ENCODE measurements at places on chromosomes 5 and 9. TPM values are rescaled to one million over a fixed set of nuclear protein-coding genes. Genes with fewer than 3 reads are reported as not detected.
A peak's percentile ranks its signal among the peaks of the same experiment; 100 is the strongest.

SLC6A18 gene
- not detected for total RNA-seq

DIPK1B gene
- 93.8 TPM for total RNA-seq

ZNF474 gene
- under 0.01 TPM for total RNA-seq

IL7R gene
- 0.25 TPM for total RNA-seq

DNA sequence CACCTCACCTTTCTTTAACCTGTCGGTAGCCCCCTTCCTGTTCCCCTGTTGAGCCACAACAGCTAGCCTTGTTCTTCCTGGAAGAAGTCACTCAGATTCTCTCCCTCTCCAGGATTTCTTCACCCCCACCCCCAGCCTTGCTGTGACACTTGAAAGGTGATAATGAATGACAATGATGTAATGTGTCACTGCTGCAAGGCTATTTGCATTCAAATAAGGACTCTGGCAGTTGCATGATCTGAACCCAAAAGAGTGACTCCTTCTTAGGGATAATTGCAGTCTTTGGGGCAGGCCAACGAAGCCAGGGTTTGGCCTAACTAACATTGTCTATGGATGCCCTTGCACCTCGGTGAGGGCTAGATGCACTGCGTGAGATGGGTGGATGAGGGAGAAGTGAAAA is 154.4 kb upstream of the CLINT1 start:
- DNase-seq: no peak

- no peak for DNase-seq
Measured at GRCh38 chr5:98458004-98458403, 315.5 kb upstream of the RGMB start.

- DNase-seq: peak; percentile 43
Measured at GRCh38 chr5:179840766-179841165, 17.9 kb downstream of the MRNIP start.

DNA sequence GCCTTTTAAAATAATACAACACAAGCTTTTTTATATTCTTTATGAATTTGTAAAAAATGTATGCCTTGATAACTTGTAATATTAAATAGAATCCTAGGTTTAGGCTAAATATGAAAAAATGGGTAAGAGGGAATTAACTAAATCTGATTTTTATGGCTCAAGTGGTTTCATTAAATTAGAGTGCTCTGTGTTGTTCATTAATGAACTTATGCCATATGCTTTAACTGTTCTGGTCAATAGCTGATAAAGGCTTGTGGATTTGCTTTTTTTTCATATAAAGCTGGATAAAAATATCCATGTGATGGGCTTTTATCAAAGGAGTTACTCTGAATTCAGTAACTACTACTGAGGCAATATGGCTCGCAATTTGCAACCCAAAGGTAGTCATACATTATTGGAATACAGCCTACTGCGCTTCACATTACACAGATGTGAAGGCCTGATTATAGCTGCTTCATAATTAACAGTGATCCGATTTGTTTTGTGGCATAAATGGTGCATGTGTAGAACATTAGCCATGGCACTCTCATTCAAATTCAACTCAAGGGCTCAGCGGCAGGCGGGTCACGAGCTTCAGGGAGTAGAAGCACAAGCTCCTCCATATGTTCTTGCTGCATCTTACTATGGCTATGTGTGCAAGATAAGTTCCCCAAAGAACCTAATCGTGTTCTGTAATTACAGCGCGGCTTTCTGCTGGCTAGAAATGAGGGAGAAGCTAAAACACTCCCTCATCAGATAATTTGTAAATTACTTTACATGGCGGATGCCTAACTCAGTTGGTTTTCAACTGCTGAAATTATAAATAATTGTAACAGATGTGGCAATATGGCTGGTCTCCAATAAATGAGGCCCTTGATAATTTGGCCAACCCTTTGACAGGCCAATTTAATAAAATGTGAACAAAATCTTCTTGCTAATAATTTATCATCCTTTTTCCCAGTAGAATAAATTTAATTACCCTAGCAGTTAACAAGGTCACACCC is 188.3 kb downstream of the CNTLN start:
- DNase-seq: no peak

- no peak for DNase-seq
Measured at GRCh38 chr9:76067696-76068095, 177.2 kb downstream of the PCSK5 start.

DNA sequence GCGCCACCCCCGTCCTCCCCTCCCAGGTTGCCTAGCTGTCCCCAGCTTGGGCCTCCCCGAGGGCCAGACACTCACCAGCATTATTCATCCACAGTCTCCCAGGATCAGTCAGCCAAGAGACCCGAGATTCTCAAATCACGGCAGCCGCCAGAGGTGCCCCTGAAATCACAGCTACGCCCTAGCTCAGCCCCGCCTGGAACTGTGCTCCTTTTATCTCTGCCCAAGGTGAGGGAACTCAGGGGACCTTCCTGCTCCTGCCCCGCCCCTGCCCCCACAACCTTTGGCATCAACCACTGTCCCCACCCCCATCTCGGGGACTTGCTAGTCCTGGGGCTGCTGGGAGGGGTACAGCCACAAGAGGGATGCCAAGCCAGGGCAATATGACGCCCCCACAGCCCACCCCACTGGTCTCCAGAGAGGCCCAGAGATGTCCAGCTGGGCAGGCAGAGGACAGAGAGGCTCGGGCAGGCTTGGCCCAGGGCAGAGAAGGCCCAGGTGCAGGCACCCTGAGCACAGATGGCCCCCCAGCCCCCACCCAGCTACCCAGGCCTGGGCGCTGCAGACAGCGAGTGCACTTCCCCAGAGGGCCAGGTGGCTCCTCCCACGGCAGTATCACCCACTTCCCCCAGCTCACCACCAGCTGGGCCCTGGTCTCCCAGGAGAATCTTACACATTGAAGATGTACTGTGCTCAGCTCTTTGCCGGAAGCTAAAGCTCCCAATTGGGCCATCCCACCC is at the start of gene FUT7:
Gene FUT7, minus strand, starts transcription at position 185 of the 737 bp plus-strand sequence. Its CDS starts 97 bp downstream, at position 88.
- DNase-seq: no peak

GRCh38 chr5:59745415-59745863 is 148.1 kb downstream of the PDE4D start:
- peak; percentile 90 for DNase-seq

DNA sequence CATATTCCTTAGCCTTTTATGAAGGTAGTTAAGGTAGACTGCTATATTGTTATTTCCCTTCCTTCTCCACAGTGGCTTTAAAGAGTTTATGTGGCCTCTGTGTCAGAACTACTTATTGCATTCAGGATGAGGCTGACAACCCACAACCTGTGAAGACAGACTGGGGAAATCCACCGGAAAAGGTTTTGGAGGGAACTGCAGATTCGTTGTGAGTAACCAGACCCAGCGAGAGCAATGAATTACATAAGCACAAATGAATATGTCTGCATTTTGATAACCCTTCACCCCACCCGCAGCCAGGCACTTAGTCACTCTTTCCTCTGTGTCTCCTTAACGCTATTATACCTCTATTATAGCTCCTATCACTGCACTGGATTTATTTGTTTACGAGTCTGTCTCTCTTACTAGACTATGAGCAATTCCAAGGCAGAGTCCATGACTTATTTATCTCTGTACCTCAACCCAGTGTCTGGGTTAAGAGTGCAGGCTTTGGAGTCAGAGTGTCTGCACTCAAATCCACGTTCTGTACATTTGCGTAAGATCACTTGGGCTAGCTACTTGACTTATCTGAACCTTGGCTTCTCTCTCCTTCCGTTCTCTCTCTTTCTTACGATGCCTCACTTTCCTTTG is 19.2 kb downstream of the KCTD16 start:
- peak; percentile 80 for DNase-seq

GRCh38 chr5:135012033-135012588 is 21.9 kb downstream of the PITX1 start:
- no peak for DNase-seq

- DNase-seq: no peak
Measured at GRCh38 chr5:26894719-26895263, 143.6 kb downstream of the CDH9 start.

- no peak for DNase-seq
Measured at GRCh38 chr5:10867389-10868303, 106.6 kb upstream of the DAP start.

- no peak for DNase-seq
Measured at GRCh38 chr5:139686706-139687441, 38.7 kb downstream of the CXXC5 start.

GRCh38 chr9:21991072-21991959 is 2.9 kb downstream of the CDKN2A start:
- DNase-seq: no peak

DNA sequence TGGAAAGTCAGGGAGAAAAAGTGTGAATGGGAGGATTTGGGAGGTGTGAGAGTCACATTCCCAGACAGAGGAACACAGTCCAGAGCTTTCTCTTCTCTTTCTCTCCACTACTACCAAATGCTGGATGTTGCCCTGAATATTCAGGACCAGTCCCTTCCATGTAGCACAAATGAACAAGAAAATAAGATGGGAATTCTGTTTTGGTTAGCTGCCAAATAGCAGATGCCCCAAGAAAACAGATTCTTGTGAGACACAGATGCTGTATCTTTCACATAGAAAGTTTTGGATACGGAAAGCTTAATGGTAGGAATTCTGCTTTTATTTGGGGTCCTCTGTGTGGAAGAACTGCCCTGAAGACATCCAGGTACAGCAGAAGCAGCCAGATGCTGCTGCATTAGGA is 37.8 kb downstream of the PRLR start:
- DNase-seq: no peak

GRCh38 chr5:78295035-78295961 is 800 bp upstream of the AP3B1 start:
- DNase-seq: no peak

- DNase-seq: no peak
Measured at GRCh38 chr9:84775056-84775643, 105.6 kb downstream of the NTRK2 start.

DNA sequence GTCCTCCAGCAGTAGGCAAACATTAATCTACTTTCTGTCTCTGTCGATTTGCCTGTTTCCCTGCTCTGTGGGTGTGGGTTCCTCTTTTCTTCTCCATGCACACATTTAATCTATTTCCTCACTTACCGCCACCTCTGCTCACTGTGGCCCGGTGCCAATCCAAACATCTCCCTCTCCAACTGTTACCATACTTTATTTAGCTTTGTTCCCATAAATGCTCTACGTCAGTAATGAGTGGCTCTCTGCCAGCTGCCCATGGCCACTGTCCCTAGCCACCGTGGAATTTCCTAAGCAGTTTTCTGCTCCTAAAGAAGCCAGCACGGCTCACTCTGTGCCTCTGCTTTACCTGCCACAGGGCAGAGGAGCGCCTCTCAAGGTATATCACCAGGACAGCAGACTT is 19.5 kb upstream of the GOLPH3 start:
- DNase-seq: peak; percentile 96

- DNase-seq: peak; percentile 97
Measured at GRCh38 chr9:106962615-106963363, 99.8 kb downstream of the ZNF462 start.

DNA sequence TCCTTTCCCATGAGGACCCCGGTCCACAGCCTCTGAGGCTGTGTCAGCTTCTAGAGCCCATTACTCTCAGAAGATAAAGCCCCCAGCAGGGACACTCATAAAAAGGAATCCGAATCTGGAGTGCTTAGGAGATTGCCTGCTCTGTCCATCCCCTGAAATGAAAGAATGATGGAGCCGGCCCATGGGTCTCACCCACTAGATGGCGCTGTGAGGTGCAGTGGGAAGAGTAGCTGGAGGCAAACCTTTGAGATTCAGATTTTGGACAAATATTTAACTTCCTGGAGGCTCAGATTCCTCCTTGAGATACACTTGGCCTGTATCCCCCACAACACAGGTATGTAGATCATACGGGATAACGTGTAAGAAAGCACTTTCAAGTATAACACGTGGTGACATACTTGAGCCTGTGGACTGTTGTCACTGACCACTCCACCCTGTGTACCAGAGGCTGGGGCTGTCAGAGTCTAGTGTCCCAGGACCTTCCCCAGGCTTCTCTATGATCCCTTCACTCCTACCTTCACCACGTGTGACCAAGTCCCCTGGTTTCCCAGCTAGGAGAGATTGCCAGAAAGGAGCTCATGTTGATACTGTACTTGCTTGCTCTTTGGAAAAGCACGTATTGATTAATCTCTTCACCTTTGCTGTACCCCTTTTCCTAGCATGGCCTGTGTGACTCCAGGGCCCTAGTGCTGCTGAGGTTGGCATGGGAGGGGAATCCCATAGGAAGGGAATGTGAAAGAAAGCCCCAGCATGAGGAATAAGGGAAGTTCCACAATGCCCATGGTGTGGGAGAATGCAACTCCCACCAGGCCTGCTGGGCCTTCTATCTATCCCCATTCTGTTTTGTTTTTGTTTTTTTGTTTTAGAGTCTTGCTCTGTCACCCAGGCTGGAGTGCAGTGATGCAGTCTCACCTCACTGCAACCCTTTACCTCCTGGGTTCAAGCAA is 32.1 kb downstream of the TRMO start:
- peak; percentile 25 for DNase-seq

- no peak for DNase-seq
Measured at GRCh38 chr9:127500399-127500798, 49.1 kb downstream of the LRSAM1 start.

DNA sequence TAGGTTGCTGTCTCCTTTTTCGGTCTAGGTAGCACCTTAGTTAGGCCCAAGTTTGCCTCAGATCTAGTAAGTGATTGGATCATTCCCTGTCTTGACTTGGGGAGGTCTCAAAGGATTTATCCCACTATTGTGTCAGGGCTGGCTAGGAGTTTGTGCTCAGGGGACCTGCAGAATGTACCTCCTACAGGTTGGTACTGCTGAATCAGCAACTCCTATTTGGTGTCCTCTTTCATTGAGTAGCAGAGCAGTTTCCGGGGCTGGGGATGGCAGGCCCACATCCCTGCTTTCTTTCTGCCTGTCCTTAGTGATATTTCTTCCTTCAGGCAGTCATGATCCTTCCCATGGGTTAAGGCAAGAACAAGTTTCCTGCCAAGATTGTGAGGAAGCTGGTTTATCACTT is 192.9 kb upstream of the CCNH start:
- DNase-seq: no peak

DNA sequence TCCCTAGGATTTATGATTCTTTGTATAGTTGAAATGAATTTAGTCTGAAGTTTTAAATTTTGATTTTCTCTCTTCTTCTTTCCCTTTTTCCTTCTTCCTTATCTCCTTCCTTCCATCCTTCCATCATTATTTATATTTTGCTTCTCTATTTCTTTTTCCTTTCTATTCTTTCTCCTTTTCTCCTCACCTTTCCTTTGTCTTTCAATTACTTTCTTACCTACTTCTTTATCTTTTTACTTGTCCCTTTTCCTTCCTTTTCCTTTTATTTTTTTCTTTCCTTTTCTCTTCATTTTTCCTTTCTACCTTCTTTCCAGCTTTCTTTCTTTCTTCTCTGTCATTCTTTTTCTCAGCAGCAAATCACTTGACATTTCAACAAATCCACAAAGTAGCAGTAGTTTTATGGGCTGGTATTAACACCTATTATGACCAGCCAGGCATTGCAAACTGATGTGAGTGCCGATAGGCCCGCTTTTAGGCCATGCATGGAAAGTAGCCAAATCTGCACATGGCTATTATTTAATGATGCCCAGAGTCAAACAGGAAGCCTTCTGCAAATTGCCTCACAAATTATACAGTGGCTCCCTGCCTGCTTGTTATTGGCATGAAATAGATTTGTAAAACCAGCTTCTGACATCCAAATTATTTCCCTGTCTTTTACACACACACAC is 37.1 kb upstream of the NR3C1 start:
- no peak for DNase-seq

GRCh38 chr9:90442723-90443122 is 199.9 kb downstream of the DIRAS2 start:
- no peak for DNase-seq

All from dermis microvascular lymphatic vessel endothelial cell (primary cell).